ENCODE measurements at places on chromosomes 5 and 9.
A peak's percentile ranks its signal among the peaks of the same experiment; 100 is the strongest.

GRCh38 chr5:31638345-31638744 lies 586 bp upstream of the PDZD2 start:
- peaks cover 11% of the 10 kb centered on the region for H3K27me3 ChIP-seq
- peak overlapping the region; percentile 56 for H3K4me3 ChIP-seq
- peaks cover 5% of the 10 kb centered on the region for H3K4me1 ChIP-seq
- no peaks in the 10 kb centered on the region for H3K36me3 ChIP-seq

DNA sequence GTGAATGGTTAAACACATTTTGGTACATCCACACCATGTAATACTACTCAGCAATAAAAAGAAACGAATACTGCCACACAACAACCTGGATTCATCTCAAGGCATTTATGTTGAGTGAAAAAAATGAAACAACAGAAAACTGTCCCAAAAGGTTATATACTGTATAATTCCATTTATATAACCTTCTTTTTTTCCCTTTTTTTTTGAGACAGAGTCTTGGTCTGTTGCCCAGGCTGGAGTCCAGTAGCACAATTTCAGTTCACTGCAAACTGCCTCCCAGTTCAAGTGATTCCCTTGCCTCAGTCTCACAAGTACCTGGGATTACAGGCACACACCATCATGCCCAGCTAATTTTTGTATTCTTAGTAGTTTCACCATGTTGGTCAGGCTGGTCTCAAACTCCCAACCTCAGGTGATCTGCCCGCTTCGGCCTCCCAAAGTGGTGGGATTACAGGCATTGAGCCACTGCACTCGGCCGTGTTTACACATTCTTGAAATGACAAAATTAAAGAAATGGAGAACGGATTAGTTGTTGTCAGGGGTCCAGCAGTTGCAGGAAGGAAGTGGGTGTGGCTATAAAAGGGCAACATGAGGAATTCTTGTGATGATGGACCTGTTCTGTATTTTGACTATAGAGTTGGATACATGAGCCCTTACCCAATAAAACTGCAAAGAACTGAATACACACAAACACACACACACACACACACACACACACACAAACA lies 17.4 kb downstream of the PPP6C start:
- H3K27ac ChIP-seq = no peak overlapping the region
- no peak overlapping the region for H3K4me3 ChIP-seq
- H3K27me3 ChIP-seq = no peaks in the 10 kb centered on the region

GRCh38 chr5:150658699-150659265 lies 2.3 kb upstream of the MYOZ3 start:
- peaks cover 13% of the 10 kb centered on the region for H3K4me1 ChIP-seq
- H3K36me3 ChIP-seq = no peaks in the 10 kb centered on the region
- H3K27ac ChIP-seq = no peak overlapping the region
- DNase-seq = no peak
- H3K27me3 ChIP-seq = peaks cover 13% of the 10 kb centered on the region
- H3K4me3 ChIP-seq = no peak overlapping the region

DNA sequence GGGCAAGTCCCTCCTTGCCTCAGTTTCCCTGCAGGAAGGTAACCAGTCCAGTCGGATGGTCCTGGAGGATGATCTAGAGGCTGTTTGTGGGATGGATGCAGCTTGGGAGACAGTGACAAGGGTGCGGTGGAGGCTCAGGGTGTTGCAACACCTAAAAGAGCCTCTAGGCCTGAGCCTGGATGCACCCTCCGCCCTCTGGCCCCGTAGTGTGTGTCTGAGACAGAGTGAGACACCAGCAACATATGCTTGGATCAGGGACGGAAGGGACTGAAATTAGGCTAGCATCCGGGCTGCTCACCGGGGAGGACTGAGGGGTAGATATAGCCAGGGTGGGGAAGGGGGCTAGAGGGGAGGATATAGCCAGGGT lies 1.1 kb downstream of the CRAT start:
- H3K27ac ChIP-seq = no peak overlapping the region
- H3K27me3 ChIP-seq = no peaks in the 10 kb centered on the region
- no peak for DNase-seq

DNA sequence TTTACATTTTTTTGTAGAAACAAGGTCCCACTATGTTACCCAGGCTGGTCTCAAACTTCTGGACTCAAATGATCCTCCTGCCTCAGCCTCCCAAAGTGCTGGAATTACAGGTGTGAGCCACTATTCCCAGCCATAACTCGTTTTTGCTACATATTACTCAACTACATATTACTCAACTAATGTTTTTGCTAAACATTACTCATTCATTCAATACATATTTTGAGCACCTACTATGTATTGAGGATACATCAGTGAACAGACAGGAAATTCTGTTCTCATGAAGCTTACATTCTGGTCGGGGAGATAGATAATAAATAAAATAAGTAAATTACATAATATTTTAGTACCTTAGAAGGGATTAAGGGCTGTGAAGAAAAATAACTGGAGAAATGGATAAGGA lies 34.9 kb upstream of the STOM start:
- no peak for DNase-seq
- no peak overlapping the region for H3K27ac ChIP-seq
- H3K4me1 ChIP-seq = peaks cover 1% of the 10 kb centered on the region
- H3K36me3 ChIP-seq = no peaks in the 10 kb centered on the region
- H3K4me3 ChIP-seq = no peak overlapping the region

DNA sequence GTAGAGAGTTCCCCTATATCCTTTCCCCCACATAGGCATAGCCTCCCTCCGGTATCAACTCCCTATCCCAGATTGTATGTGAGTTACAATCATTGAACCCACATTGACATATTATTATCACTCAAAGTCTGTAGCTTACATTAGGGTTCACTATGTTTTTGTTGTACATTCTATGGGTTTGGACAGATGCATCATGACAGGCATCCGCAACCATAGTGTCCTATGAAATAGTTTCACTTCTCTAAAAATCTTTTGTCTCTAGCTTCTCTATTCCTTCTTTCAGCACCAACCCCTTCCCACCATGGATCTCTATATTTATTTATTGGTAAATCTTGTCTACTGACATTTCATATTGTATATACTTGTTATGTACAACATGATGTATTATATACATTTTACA lies 31.6 kb downstream of the TAF11L14 start:
- H3K36me3 ChIP-seq = no peaks in the 10 kb centered on the region
- no peaks in the 10 kb centered on the region for H3K27me3 ChIP-seq
- DNase-seq = no peak
- no peaks in the 10 kb centered on the region for H3K4me1 ChIP-seq

DNA sequence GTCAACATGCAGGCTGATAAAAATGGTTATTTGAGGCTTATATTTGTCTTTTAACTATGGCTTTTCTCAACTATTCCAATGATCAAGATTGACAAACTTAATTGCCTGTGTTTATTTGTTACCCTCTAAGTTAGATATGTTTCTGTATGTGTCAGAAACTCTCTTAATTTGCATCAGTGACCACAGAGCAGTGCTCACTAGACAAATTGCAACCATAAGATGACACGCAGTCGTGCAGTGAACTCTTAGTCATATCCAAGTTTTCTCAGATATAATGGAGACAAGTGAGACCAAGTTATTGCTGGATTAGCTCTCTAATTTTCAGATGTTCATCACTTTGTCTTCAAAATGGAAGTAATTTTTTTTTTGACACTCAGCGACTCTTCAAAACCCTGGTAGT lies 342.2 kb upstream of the RFX3 start:
- no peak for DNase-seq
- no peaks in the 10 kb centered on the region for H3K36me3 ChIP-seq
- no peak overlapping the region for H3K27ac ChIP-seq
- H3K4me1 ChIP-seq = no peaks in the 10 kb centered on the region
- H3K27me3 ChIP-seq = no peaks in the 10 kb centered on the region

DNA sequence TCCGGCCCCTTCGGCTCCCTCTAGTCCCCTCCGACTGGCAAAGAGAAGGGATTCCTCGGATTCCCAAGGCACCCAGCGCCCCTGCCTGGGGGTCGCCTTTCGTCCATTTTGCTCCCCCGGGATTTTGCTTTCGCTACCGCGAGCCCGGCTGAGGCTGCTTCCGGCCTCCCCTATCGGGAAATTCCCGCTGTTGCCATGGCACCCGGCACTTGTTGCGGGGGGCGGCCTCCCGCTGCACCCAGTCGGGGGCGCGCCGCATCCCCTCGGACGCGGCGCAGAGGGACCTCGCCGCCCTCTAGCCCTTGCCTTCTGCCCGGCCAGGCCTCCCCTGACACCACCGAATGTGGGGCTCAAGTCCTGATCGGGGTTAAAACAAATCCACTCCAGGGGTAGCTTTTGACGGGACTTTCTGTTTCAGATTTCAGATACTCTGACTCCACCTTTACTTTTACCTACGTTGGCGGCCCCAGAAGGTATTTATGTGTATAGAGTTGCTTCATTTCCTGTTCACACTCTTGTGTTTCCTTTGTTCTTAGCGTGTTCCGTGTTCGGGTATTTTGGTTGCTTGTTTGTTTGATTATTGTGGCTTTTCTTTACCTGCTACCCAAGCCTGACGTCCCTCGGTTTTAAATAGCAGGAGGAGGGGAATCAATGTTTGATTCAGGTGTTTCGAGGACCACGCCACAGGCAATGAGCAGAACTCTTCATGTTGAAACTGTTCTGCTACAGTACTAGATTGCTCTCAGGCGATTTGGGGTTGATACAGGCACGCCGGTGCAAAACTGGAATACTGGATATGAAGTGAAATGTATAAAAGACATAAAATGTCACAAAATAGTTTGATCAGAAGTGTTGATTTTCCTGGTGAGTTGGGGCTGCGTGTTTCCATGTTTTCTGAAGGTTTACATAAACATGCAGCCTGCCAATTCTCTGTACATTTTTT lies 1.5 kb downstream of the PARP8 start:
- no peak for DNase-seq
- no peaks in the 10 kb centered on the region for H3K36me3 ChIP-seq
- no peaks in the 10 kb centered on the region for H3K27me3 ChIP-seq
- H3K4me3 ChIP-seq = no peak overlapping the region
- no peak overlapping the region for H3K27ac ChIP-seq

DNA sequence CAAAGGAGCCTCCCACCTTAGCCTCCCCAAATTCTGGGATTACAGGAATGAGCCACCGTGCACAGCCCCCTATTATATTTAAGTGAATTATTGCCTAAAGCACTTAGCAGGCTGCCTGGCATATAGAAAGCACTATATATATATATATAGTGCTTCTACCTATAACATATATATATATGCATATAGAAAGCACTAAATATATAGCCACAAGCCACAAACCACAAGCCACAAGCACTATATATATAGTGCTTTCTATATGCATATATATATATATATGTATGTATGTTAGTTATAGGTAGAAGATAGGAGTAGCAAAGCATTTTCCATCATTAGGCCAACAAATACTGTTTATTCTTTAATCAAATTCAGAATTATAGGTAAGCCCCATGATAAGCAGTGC lies 185.8 kb downstream of the CWC27 start:
- no peak for DNase-seq
- no peak overlapping the region for H3K27ac ChIP-seq
- no peak overlapping the region for H3K4me3 ChIP-seq
- no peaks in the 10 kb centered on the region for H3K4me1 ChIP-seq

GRCh38 chr9:94903961-94904421 lies 177.5 kb downstream of the AOPEP start:
- H3K36me3 ChIP-seq = no peaks in the 10 kb centered on the region
- peaks cover 7% of the 10 kb centered on the region for H3K4me1 ChIP-seq
- no peak overlapping the region for H3K4me3 ChIP-seq
- H3K27me3 ChIP-seq = no peaks in the 10 kb centered on the region
- no peak overlapping the region for H3K27ac ChIP-seq
- DNase-seq = no peak

- H3K27me3 ChIP-seq = no peaks in the 10 kb centered on the region
- H3K36me3 ChIP-seq = no peaks in the 10 kb centered on the region
- no peak overlapping the region for H3K4me3 ChIP-seq
Observed at GRCh38 chr9:30280229-30280900, 2104.1 kb upstream of the ACO1 start.

DNA sequence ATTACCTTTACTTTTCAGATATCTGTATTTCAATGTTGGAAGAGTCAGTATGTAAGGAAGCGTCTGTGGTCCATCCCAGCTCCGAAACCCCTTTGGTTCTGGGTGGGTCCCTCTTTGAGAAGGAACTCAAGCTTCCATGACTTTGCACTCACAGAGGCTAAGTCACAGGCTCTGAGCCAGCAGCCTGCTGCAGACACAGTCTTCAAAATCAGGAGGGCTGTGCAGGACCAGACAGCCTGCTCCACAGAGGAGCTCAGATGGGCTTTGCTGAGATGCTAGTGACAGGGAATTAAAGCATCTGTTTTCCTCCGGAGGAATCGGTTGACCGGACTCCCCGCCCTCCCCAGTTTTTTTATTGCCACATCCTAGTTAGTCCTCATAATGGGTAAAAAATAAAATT lies 126.4 kb upstream of the ICE1 start:
- H3K27ac ChIP-seq = no peak overlapping the region
- H3K36me3 ChIP-seq = no peaks in the 10 kb centered on the region
- no peak overlapping the region for H3K4me3 ChIP-seq
- H3K27me3 ChIP-seq = peaks cover 39% of the 10 kb centered on the region
- no peak for DNase-seq
- H3K4me1 ChIP-seq = no peaks in the 10 kb centered on the region

- H3K36me3 ChIP-seq = no peaks in the 10 kb centered on the region
- no peaks in the 10 kb centered on the region for H3K27me3 ChIP-seq
- no peak overlapping the region for H3K4me3 ChIP-seq
- DNase-seq = no peak
Observed at GRCh38 chr5:125249400-125249799, 503.0 kb upstream of the ZNF608 start.

- no peak overlapping the region for H3K4me3 ChIP-seq
- no peaks in the 10 kb centered on the region for H3K4me1 ChIP-seq
- no peak for DNase-seq
- H3K27me3 ChIP-seq = no peaks in the 10 kb centered on the region
Observed at GRCh38 chr9:105119156-105119555, 125.3 kb upstream of the SLC44A1 start.

- H3K27me3 ChIP-seq = no peaks in the 10 kb centered on the region
- no peaks in the 10 kb centered on the region for H3K4me1 ChIP-seq
- no peak overlapping the region for H3K27ac ChIP-seq
- no peak overlapping the region for H3K4me3 ChIP-seq
- H3K36me3 ChIP-seq = no peaks in the 10 kb centered on the region
- no peak for DNase-seq
Observed at GRCh38 chr9:89432986-89433530, 64.9 kb downstream of the SEMA4D start.

Measured in K562 (cell line).